ENCODE measurements at places on chromosomes 4 and X.

- peak; percentile 62 for DNase-seq
These were observed 348.5 kb downstream of the MID1IP1 start for GRCh38 chrX:39149761-39150160.

DNA sequence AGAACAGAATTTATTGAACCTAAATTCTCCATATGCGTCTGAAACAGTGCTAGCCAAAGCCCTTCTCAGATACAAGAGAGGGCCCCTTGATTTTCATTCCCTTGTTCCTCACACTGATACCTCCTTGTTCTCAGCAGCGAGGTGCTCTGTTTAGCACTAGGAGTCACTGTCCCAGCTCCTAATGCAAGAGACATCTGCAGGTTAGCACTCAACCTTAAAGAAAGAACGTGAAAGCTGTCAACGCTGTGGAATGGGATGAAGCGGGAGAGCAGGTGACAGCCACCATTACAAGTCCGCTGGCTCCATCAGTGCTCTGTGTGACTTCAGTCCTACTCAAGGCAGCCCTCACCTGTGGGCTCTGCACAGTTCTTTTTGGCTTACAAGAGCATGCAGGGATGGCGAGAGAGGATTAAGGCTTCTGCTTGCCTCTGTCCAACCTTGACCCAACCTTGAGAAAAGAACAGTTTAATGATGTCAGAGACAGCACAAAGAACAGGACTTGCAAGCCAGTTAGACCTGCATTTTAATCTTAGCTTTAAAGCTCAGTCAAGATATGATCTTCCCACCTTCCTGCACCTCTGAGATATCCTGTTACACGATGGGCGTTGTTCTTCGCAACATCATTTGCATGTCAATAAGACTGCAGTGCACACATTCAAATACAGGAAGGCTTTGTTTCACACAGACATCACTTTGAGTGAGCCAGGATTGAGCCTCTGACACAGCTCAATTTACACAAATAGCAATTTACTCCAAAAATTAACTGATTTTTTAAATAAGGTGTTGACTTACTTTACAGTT, 95.1 kb downstream of the ARSF start:
- DNase-seq, result no peak

- DNase-seq, result no peak
These were observed 121.1 kb upstream of the SLC4A4 start for GRCh38 chr4:71217688-71218087.

DNA sequence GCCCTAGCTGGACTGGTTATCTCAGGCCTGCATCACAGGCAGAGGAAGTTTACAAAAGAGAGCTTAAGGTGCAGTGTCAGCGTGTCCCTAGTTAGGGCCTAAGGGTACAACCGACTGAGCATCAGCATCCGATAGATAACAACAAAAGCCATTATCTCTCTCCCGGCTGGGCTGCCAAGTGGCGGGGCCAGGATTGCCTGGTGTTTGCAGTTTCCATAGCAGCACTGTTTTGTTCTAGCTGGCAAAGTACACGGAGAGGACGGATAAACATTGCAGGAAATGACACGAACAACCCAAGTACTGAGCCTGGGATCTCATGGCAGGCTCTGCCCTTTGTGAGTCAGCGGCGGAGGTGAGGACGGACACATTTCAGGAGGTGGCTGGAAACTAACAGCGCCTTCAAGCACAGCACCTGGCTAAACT, 104.7 kb upstream of the NOCT start:
- DNase-seq, result peak; percentile 50

DNA sequence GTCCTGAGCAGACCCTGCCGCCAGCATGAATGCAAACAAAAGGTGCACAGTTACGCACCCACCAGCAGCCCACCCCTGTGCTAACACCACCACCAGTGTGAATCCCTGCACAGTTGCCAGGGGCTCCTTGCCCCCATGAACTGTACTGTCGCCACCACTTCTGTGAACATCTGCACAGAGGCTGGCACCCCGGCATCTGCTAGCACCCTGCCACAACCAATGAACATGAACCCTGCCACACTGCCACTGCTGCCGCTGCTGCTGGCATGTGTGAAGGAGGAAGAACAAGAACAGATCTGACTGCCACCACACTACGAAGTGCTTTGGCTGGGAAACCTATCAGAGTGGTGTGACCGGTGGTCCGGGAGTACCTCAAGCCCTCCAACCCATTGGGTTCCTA, 261.3 kb downstream of the PARM1 start:
- no peak for DNase-seq

DNA sequence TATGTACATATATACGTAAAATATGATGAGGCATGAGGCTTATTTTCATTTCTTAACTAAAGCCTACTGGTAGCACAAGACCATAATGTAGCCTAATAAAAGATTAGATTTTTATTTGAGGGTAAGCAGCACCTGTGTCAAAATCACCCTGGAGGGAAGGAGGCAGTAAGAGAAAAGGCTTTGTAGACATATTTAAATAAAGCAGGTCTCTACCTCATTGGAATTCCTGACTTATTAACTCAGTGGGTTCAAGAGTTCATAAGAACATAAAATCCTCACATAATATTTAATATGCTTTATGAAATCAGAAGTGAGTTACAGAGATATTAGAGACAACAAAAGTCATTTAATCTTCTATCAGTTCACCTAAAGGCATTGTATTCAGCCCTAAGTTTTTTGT, 261.6 kb upstream of the ANKRD50 start:
- DNase-seq, result no peak

GRCh38 chr4:176013476-176014247, 52.0 kb upstream of the WDR17 start:
- DNase-seq, result no peak

- no peak for DNase-seq
These were observed 93.8 kb downstream of the ARHGAP10 start for GRCh38 chr4:147825451-147826287.

GRCh38 chr4:2250357-2251072, 8.6 kb upstream of the HAUS3 start:
- no peak for DNase-seq

DNA sequence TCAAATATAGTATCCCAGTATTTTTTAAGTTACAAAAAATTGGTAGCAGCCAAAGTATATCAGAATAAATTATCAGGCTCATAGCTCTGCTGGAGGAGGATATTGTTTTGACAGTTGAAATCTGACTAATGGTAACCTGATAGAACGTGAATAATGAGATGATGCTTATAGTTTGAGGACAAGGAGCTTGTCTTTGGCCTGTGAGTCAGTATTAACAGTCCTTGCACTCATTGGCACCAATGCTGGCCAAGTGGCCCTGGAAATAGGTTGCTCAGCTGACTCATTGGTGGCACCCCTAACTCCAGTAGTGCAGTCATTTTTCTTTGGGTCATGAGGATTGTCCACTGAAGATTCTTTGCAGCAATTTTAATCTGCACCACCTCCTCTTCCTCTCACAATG, 203.3 kb upstream of the JADE1 start:
- no peak for DNase-seq

DNA sequence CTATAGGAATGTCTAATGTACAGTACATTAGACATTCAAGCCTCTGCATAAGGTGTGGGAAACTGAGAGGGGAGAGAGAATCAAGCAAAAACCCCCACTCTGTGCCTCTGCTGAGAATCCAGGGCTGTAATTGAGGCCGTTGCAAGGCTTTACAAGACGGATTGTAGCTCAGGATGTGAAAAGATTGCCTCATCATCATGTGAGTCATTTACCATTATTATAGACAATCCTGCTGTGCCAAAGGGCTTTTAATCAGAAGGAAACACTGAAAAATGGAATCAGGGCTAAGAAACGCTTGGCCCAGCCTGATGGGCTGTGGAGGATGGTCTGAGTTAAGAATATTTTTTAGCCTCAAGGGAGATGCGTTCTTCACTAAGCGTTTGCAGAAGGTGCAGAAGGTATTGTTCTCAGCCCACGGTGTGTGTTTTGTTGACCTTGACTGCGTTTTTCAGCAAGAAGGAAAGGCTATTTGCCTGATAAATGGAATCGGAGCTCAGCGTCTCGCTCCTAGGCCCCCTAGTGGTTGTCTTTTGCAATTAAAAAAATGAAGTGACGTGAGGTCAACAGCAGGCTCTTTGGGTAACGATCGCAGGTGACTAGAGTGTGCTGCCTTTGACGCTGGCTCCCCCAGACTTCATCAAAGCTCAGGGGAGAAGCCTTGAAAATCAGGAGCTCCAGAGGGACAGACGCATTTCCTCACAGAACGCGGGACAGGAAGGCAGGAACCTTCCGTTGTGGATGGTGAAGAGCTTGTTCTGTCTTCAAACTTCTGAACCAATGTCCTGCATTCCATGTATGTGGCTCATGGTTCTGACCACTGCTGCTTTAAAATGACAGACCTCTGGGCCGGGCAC, 18.1 kb upstream of the CHRNA9 start:
- DNase-seq, result peak; percentile 65

GRCh38 chrX:10160211-10160610, 3.4 kb downstream of the CLCN4 start:
- no peak for DNase-seq

DNA sequence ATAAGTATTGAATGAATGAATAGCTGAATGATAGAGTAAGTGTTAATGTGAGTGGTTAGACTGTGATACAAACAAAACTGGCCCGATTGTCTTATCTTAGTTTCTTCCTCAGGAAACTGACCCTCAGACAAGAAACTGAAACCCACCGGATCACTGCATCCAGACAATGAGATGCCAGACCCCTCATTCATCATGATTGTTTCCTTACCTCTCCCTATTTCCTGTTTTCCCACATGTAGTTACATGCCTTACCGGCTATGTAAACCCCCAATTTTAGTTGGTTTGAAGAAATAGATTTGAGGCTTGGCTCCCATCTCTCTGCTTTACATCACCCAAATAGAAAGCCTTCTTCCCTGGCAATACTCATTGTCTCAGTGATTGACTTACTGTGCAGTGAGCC, 218.9 kb upstream of the PPP1R2C start:
- DNase-seq, result no peak

- DNase-seq, result no peak
These were observed 36.6 kb downstream of the MAGEE2 start for GRCh38 chrX:75748431-75748830.

DNA sequence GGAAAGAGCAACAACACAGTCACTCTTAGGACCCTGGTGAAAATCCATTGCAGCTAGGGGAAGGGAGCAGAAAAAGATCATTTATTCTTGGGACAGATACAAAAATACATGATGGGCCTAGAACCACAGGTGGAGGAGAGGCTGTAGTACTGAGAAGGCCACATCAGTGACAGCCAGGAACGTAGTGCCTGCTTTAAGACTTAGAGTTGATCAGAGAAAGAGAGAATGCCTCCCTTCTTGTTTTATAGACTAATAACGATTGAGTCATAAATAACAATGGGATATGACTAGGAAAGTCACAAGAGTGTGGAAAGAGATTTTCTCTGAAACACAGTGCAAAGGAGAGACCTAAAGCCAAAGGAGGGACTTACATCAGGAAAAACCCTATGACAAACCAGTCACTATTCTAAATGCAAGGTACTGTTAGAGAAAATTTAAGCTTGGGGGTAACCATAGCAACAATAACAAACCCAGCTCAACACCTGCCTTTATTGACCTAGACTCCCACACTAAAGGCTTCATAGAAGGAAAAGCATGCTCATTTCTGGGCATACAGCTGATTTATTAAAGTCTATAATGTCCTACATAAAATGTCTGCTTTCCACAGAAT, 1015.0 kb upstream of the GRID2 start:
- DNase-seq, result no peak

DNA sequence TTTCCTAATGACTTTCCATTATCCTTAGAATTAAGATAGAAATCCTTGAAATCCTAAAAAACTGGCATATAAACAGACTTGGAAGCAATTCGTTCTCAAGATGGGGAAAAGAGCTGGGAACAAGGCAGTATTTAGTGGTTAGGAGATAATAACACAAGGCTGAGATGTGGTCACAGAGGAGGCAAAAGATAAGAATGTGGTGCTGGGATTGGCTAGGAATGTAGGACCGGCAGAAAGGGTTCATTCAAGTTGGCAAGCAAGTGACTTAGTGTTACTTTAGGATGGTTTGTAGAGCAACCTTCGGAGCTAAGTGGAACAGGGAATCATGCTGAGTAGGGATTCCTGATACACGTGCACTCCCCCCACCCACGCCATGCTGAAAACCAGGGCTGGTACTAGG, 121.9 kb upstream of the RPS6KA3 start:
- no peak for DNase-seq

- no peak for DNase-seq
These were observed 37.1 kb downstream of the SNX25 start for GRCh38 chr4:185246453-185246852.

DNA sequence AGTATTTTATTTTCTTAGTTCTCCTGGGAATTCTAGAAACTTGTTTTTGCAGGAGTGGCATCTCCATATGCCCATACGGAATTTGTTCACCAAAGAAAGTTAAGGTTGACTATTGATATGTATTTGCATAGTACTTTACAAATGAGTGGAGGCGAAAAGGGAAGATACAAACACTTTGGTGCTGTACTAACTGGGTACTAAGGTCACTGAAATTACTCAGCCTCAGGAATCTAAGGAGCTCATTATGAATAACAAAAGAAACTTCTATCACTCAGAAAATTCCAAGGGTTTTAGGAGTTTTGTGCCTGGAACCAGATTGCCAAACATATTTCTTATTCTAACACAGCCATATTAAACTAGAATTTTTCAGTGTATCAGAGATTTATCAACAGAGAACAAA, 27.4 kb upstream of the TMPRSS11B start:
- DNase-seq, result no peak

DNA sequence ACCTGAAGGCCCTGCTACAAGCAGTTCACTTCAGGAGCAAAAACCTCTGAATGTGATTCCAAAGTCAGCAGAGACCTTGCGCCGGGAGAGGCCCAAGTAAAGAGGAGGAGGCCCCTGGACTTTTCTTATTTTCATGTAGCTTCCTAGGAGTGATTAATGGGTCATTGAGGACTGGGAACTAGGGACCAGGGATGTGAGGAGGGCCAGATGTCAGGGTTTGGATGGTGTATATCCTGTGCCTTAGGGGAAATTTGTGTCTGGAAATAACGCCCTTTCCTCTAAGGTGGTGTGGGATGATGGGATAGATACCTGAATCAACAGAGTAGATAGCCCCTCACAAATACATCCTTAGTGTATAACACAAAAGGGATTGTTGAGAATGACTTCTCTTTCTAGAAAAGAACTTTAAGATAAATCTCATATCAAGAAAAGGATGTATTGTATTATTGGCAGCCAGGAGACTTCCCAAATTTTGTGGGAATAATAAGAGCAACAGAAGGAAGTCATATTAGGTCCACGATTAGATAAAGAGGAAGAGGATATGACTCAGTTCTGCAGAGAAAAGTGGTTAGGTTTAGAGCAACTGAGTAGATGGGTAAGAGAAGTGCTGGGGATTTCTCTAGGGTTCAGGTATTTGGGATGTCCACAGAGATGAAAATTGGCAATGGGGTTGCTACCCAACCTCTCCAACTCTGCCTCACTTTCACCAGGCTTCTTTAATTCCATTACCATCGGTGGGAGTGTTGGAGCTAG, 1.1 kb downstream of the ITGB1BP2 start:
- no peak for DNase-seq

GRCh38 chr4:138307319-138307718, 65.2 kb upstream of the SLC7A11 start:
- no peak for DNase-seq

- no peak for DNase-seq
These were observed 67.4 kb downstream of the SOWAHB start for GRCh38 chr4:76830612-76830963.

All from K562 (cell line).